ENCODE measurements at places on chromosomes 16 and 17.

DNA sequence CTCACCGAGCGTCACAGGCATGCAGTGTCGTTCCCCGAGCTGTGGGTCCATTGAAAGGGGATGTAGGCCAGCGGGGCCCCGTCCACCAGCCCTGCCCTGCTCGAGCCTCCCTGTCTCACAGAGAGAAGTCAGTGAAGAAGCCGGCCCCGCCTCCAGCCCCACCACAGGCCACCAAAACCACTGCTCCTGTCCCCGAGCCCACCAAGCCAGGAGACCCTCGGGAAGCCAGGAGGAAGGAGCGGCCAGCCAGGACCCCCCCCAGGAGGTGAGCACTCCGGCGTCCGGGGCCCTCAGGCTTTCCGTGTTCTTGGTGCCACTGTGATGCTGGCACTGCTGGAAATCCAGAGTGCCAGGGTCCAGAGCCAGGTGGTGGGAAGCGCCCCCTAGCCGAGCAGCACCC, 13.9 kb upstream of the IL17C start:
- no peak for DNase-seq

DNA sequence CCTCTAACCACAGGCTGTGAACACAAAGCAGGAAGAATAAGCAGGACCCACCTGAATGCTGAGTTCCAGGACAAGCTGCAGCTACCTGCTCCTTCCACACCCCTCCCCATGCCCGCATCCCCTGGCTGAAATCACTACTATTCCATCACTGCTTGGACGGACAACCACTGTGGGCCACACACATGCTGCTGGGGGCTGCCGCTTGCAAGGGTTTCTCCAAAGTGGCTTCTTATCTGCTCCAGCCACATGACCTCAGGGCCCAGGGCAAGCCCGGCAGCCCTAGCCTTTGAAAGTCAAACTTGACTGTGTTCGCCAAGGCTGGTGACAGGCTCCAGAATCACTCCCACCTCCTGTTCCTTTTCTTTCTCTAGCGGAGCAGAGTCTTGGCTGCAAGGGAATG, 18.4 kb downstream of the FA2H start:
- DNase-seq: no peak

- DNase-seq: no peak
Observed at GRCh38 chr16:21722771-21723455, 59.1 kb downstream of the OTOA start.

DNA sequence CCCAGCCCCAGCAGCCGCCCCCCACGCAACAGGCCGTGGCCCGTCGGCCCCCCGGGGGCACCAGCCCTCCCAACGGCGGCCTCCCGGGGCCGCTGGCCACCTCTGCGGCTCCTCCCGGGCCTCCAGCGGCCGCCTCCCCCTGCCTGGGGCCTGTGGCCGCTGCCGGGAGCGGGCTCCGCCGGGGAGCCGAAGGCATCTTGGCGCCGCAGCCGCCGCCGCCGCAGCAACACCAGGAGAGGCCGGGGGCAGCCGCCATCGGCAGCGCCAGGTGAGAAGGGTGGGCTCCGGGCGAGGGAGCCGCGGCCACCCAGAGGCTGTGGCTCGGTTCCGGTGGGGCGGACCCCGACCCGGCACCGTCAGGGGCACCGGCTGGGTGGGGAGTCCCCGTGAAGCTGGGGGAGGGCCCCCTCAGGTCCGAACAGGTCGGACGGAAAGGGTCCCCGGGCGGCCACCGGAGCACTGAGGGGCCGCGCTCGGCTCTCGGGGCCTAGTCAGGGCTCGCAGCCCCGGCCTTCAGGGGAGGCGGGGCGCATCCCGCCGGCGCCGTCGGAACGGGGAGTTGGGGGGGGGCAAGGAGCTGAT, 583 bp downstream of the ATXN2L start:
- peak; percentile 15 for DNase-seq

DNA sequence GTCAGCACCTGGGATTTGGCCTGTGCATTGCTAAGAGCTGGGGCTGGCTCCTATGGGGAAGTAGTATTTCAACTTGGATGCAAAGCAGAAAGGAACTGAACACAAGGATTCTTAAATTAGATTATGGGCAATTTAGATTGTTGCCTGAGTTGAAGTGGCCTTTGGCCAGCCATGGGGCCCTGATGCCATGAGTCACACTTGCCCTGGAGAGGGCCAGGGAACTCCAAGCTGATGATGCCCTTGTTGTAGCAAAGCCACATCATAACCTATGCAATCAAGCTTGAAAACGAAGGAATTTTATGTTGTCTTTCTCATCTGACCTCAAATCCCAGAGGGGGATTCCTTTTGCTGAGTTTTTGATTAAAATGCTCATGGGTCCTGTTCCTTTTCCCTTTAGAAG, 3.9 kb upstream of the SPATA32 start:
- no peak for DNase-seq

DNA sequence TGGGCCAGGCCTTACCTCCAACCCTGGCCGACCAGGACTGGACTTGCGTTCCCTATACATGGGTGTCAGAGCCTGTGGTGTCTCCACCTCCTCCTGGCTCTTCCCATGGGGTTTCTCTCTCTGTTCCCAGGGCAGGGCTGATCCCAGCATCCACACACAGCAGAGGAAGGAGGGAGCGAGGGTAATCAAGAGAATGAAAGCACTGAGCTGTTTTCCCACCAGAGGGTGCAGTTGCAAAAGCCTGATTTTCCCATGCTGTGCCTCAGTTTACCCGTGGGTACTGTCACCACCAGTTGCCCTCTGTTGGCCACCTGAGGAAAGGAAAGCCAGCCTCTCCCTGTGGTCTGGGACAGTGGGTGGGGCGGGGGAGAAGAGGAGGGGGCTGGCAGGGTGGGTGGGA, 249.7 kb upstream of the GSE1 start:
- DNase-seq: no peak

- DNase-seq: no peak
Observed at GRCh38 chr16:69936751-69937211, 14.4 kb upstream of the CLEC18A start.

DNA sequence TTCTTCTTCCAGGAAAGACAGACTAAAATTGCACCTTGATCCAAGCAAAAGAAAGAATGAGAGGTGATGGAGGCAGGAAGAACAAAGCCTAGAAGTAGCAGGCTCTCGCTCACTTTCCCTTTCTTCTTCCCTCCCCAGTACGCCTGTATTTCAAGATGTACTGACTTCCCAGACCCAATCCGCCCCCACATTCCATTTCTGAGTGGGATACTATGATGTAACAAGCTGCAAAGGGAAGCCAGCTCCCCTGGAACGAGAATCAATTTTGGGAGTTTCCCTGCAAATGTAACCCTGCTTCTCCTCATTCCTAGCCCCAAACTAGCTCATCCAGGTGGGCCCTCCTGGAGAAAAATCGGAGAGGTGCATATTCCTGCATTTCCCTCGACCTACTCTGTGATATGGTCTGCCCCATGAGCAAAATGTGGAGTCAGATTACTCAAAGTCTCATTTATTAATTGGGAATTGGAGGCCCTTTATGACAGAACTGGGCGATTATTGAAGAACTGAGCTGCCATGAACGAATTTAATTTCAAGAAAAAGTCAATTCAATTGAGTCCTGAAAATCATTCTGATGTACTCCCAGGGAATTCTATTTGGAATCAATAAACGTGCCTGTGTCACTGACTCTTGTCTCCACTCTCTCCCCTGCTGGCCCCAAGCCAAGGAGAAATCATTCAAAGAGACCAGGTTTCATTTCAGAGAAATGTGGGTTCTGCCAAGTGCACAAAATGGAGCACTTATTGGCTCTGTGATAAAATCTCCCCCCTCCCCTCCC, 398.9 kb downstream of the SHISA9 start:
- DNase-seq: no peak

- no peak for DNase-seq
Observed at GRCh38 chr17:50865868-50866260, 290 bp downstream of the TOB1 start.

GRCh38 chr17:37701496-37701898, 43.4 kb downstream of the HNF1B start:
- DNase-seq: no peak
